ENCODE measurements at places on chromosomes 4 and X. TPM values are rescaled to one million over a fixed set of nuclear protein-coding genes. Genes with fewer than 3 reads are reported as not detected.
A peak's percentile ranks its signal among the peaks of the same experiment; 100 is the strongest.

DNA sequence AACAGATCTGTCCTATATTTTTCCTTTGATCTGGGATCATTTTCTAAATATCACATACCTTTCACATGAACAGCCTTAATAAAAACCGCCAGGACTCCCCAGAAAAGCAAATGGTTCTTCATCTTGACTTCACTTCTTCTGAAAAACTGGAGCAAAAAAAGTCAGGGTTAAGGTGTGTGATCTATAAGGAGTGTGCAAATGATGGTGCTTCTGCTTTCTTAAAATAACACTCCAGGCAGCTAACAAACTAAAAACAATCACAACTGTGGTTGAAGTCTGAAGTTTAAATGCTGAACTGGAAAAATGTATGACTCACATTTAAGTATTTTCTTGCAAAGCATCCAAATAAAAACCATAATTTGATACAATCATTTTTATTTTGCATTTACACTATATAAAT is at the start of gene JCHAIN:
Gene JCHAIN (minus strand): TSS at position 140 of the 400 bp plus-strand sequence. CDS start 18 bp downstream, at position 122.
- DNase-seq: no peak
- H3K4me3 ChIP-seq: no peak within 1 kb of the TSS
- H3K4me1 ChIP-seq: no peaks in the 10 kb centered on the region

VCX3A gene
- not detected for total RNA-seq

DNA sequence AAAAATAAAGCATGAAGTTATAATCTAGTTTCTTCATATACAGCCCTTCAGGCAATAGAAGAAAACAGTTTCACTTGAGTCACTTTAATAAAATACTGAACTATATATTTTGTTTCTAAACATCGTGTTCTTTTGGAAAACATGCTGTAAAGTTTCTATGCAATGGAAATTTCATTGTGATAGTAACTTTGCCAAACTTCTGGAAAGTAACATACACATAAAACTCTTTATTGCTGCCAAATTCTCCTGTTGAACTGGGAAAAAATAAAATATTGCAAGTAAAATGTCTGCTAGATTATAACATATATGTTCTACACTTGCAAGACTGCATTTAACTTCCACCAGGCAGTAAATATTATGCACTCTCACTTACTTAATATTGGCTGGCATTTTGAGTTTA is 635.4 kb downstream of the SPRY1 start:
- H3K4me1 ChIP-seq: no peaks in the 10 kb centered on the region
- no peak overlapping the region for H3K27ac ChIP-seq
- no peak overlapping the region for H3K4me3 ChIP-seq
- H3K27me3 ChIP-seq: no peaks in the 10 kb centered on the region
- DNase-seq: no peak

GRCh38 chr4:168674077-168674747 is 177.4 kb downstream of the PALLD start:
- H3K27ac ChIP-seq: no peak overlapping the region
- H3K36me3 ChIP-seq: no peaks in the 10 kb centered on the region
- no peaks in the 10 kb centered on the region for H3K4me1 ChIP-seq
- H3K27me3 ChIP-seq: no peaks in the 10 kb centered on the region

GRCh38 chr4:139951021-139951420 is 203.0 kb downstream of the MAML3 start:
- no peaks in the 10 kb centered on the region for H3K36me3 ChIP-seq
- H3K4me3 ChIP-seq: no peak overlapping the region
- no peak for DNase-seq
- no peaks in the 10 kb centered on the region for H3K27me3 ChIP-seq
- no peak overlapping the region for H3K27ac ChIP-seq
- peaks cover 11% of the 10 kb centered on the region for H3K4me1 ChIP-seq

DNA sequence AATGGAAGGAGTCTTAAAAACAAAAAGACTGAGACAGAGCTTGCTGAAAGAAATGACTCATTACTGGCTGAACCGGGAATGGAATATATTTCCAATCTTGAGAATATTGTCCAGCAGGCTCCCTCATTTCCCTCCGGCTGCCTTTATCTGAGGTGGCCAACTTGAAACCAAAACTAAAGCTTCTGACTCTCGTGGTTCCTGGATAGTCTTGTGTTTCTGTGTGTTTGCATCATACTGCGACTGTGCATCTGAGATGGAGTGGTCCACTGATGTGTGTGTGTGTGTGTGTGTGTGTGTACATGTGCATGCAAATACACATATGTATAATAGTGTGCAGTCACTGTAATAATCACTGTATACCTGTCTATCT is 145.6 kb upstream of the SCML1 start:
- no peaks in the 10 kb centered on the region for H3K27me3 ChIP-seq
- peaks cover 25% of the 10 kb centered on the region for H3K4me1 ChIP-seq
- H3K4me3 ChIP-seq: no peak overlapping the region
- no peaks in the 10 kb centered on the region for H3K36me3 ChIP-seq
- DNase-seq: no peak

DNA sequence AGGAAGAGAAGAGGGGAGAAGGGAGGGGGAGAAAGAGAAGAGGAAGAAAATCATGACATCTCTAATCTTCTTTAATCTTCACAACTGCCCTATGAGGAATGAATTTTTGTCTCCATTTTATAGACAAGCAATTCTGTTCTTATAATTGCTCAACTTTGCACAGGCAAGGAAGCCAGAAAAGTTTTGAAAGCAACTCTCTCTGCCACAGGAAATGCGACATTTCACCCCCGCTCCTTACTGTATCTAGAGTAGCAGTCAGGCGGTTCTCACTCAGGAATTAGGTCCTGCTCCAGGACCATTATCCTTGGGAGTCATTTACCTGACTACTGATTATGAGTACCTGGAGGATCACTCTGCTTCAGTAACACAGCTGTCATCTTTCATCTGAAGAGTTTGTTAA is 69.2 kb upstream of the FAM9A start:
- no peak for DNase-seq
- no peaks in the 10 kb centered on the region for H3K36me3 ChIP-seq
- no peak overlapping the region for H3K4me3 ChIP-seq
- no peaks in the 10 kb centered on the region for H3K4me1 ChIP-seq
- H3K27ac ChIP-seq: no peak overlapping the region

DNA sequence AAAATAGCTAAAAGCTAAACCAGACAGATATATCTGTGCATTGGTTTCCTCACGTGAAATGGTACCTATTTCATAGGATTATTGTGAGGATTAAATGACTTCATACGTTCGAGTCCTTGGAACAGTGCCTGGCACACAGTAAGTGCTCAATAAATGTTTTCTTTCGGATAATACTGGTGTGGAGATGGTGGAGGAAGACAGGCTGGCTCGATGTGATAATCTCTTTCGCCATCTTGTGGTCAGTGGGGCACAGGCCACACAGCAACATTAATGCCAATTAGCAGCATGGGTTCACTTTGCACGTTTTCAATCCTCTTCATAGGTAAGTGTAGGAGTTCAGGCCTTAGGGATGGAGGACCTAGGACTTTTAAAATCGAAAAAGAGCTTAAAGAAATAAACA is 9.3 kb downstream of the PAGE4 start:
- no peaks in the 10 kb centered on the region for H3K27me3 ChIP-seq
- peak; percentile 21 for DNase-seq
- H3K27ac ChIP-seq: no peak overlapping the region
- no peaks in the 10 kb centered on the region for H3K4me1 ChIP-seq

DNA sequence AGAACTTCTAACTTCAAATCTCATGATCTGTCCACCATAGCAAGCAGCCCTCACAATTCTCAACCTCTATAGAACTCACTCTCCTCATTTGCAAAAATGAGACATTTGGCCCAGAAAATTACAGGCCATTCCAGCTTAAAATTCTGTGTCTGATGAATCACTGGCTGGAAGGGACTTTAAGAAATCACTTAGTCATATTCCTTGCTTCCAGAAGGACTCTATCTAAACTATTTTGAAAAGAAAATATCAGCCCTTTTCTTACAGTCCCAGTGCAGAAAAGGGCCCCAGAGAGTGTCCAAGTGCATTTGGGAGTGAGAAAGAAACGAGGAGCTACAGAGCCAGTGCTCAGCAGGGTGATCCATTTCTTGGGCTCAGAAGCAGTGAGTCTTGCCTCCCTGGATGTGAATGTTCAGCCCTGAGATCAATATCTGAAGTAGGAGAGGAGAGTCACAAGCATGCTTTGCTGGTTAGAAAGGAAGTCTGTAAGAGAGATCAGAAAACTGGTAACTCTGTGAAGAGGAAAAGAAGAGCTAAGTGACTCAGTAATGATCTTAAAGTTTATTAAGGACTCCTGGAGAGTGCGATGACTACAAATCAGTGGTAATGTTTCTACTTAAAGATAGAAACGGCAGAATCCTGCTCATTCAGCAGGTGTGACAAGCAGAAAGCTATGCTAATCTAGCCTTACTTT is 139.8 kb downstream of the PALLD start:
- no peak overlapping the region for H3K4me3 ChIP-seq
- no peaks in the 10 kb centered on the region for H3K27me3 ChIP-seq
- no peak for DNase-seq

DNA sequence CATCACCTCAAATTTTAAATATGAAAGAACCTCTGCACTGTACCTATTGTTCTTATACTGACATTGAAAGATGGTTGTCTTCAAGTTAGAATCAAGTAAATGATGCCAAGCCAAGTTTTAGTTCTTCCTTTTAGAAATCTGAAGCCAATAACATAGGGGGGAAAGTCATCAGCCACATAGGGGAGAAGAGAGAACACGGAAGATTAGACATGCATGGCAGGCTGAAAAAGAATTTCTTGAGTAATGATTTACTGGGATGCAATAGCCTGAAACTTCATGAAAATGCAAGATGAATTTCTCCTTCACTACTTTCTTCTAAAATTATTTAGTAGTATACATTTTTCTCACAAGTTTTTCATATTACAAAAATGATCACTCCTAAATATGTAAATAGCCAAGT is 13.6 kb upstream of the EPGN start:
- no peak for DNase-seq
- no peaks in the 10 kb centered on the region for H3K4me1 ChIP-seq
- no peak overlapping the region for H3K27ac ChIP-seq
- no peaks in the 10 kb centered on the region for H3K27me3 ChIP-seq
- H3K4me3 ChIP-seq: no peak overlapping the region
